ENCODE measurements at places on chromosomes 1 and 21.

- no peak for DNase-seq
These were observed 38.5 kb downstream of the MAP3K7CL start for GRCh38 chr21:29168891-29169315.

DNA sequence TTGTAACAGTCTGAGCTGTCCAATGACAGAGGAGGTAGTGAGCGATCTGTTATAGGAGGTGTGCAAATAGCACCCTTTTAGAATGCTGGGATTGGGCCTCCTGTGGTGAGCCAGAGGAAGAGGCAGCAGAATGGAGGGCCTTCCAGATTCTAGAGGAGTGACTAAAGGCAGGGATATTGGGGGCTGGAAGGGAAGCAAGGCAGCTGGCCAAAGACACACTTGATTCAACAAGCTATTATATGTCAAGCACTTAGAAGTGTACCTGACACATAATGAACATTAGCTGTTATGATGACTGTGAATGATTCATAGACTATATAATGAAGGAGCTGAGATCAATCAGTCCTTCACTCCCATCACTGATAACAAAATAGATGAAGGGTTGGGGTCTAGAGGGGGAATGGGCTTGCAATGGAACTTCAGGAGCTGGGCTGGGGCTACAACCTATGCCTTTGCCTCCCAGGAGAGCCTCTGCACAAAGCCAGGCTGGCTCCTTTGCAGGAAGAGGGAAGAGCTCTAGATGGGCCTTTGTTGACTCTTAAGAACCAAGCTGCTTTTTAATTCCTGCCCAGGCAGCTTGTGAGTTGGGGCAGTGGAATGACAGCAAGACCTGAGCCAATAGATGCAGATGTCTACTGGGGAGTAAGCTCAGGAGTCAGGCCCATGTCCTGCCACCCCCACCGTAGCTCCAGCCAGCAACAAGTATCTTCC lies 2.3 kb upstream of the MKNK1 start:
- DNase-seq, result no peak

DNA sequence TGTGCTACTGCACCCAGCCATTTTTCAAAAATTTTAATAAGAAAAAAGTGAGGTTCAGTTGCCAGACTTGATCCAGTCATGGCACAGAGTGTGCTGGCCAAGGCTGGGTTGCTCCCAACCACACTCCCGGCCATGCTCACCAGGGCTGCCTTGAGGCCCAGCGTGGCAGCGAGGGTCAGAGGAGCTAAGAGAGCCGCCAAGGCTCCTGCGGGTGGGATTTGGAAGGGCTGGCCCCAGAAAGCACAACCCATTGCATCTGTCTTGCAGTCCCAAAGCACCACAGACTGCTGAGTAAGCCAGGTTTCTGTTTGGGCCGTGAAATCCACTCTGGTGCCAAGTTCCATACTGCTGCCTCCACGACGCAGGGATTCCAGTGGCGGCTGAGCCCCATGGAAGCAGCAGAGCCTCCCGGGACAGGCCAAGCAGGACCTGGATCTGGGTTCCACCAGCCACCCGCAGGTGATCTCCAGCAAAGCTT lies 22.6 kb downstream of the ZBTB17 start:
- DNase-seq, result no peak

DNA sequence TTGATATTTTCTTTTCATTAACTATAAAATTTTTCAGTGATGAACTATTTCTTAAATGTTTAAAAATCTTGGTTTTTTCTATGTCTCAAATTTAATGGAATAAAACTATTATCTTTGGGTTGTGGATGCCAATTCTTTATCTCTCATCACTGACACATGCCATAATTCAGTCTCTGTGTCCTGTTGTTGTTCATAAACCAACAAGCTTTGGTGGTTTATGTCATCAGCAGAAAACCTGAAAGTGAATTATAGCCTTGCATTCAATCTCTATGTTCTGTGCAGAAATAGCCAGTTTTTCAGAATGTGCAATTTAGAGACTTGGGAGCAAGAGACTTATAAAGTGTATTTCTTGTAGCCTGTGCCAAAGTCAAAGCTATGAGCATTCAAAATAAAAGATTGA lies 462.6 kb upstream of the ADGRL4 start:
- no peak for DNase-seq
